AML-193 (cell line): ENCODE measurements at places on chromosomes 12 and 14.

DNA sequence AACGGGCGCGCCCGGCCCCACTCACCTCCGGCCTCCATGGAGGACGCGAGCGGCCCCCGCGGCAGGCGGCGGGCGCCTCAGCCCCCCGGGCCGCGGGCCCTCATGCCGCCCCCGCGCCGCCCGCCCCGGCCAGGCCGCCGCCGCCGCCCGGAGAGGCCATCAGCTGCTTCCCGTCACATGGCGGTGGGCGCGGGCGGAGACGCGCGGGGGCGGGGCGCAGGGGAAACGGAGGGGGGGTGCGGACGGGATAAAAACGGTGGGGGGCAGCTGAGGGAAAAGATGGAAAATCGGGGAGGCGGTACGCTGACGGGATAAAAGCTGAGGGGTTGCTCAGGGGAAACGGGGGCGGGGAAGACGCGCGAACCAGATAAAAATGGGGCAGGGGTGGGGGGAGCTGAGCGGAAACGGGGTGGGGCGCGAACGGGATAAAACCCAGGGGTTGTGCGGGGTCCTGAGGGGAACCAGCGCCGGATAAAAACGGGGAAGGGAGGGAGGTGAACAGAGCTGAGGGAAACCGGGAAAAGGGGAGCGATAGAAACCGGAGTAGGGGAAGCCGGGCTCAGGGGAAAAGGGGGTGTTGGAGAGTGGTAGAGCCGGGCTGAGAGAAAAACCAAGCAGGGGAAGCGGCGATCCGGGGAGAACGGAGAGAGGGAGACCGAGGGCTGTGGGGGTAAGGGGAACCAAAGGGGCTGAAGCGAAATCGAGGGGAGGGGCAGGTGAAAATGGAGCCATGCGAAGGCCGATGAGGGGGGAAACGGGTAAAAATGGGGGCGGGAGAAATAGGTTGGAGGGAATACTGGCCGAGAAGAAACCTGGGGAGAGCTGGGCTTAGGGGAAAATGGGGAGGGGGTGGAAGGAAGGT lies at the start of gene WSB2:
Gene WSB2 (minus strand): TSS at position 169 of the 862 bp plus-strand sequence. CDS start 131 bp downstream, at position 38.
- DNase-seq = peak; percentile 22

DNA sequence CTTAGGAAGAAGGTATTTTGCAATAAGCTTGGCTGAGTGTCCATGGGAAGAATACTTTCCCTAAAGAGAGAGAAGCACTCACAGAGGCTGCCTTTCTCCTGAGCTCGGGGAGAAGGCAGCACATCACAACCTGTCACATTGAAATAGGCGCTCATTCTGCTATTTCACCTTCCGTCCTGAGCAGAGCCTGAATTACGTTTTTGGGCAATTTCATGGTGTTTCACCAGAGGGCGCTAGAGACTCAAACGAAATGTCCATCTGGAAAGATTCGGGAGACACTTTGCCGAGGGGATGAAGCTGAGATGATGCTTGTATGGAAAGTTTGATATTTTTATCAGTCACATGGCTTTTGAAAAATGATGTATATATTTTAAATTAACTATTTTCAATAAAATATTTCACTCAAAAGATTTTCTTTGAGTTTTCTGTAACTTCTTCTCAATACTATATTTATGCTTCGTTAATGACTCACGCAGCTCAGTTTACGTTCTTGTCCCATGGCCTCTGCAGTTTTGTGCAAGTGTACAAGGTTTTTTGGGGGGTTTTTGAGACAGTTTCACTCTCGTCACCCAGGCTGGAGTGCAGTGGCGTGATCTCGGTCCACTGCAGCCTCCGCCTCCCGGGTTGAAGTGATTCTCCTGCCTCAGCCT lies 17.4 kb upstream of the B4GALNT3 start:
- DNase-seq = peak; percentile 51

GRCh38 chr14:91420686-91421085 lies 3.1 kb upstream of the CCDC88C start:
- no peak for DNase-seq

GRCh38 chr12:65858831-65859230 lies 34.5 kb downstream of the HMGA2 start:
- no peak for DNase-seq

- no peak for DNase-seq
These were observed 29.6 kb downstream of the PNMA1 start for GRCh38 chr14:73684627-73685026.
